Calu3 (cell line): ENCODE measurements at places on chromosomes 16 and 17. TPM values are rescaled to one million over a fixed set of nuclear protein-coding genes. Genes with fewer than 3 reads are reported as not detected.

DNA sequence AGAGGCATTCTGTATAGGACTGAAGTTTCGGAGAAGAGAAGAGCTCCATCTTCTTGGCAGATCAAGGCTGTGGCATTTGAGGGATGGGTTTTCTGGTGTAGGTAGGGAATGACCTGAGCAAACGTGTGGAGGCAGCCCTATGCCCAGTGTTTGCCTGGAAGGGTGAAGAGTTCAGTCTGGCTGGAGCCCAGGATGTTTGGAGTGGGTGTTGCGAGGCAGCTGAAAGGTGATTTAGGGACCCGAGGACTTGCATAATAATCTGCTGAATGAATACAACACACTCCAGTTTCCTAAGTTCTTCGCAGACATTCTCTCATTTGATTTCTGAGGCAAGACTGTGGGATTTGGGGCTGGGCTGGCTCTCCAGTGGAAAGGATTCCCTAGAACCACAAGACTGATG is 186.2 kb downstream of the CYLD start:
- peaks cover 25% of the 10 kb centered on the region for H3K4me1 ChIP-seq
- no peak overlapping the region for H3K4me3 ChIP-seq
- no peak overlapping the region for H3K27ac ChIP-seq

- H3K4me3 ChIP-seq, result no peak overlapping the region
- H3K27me3 ChIP-seq, result peaks cover 33% of the 10 kb centered on the region
Measured at GRCh38 chr16:54690710-54691109, 240.0 kb upstream of the IRX5 start.

- no peak for DNase-seq
- no peak overlapping the region for H3K4me3 ChIP-seq
- H3K4me1 ChIP-seq, result no peaks in the 10 kb centered on the region
- H3K36me3 ChIP-seq, result no peaks in the 10 kb centered on the region
- no peak overlapping the region for H3K27ac ChIP-seq
Measured at GRCh38 chr17:43591779-43592562, 45.8 kb upstream of the ETV4 start.

DNA sequence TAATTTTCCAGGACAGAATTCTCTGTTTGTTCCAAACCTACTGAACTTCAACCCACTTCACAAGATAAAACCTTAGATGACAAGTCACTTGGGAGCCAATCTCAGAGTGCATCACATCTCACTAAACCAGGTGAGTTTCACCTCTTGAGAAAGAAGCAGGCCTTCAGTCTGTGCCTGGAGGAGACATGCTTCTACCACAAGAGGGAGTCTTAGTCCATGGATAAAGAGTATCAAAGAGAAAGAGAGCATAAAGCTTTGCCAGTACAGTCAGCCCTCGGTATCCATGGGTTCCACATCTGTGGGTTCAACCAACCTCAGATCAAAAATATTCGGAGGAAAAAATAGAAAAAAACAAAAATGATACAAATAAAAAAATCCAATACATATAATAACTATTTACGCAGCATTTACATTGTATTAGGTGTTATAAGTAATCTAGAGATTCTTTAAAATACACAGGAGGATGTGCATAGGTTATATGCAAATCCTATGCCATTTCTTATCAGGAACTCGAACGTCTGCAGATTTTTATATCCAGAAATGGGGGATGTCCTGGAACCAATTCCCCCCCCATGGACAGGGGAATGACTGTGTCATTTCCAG is 37.7 kb downstream of the DUSP14 start:
- no peak overlapping the region for H3K27ac ChIP-seq
- peak; percentile 74 for DNase-seq
- peaks cover 42% of the 10 kb centered on the region for H3K36me3 ChIP-seq

DNA sequence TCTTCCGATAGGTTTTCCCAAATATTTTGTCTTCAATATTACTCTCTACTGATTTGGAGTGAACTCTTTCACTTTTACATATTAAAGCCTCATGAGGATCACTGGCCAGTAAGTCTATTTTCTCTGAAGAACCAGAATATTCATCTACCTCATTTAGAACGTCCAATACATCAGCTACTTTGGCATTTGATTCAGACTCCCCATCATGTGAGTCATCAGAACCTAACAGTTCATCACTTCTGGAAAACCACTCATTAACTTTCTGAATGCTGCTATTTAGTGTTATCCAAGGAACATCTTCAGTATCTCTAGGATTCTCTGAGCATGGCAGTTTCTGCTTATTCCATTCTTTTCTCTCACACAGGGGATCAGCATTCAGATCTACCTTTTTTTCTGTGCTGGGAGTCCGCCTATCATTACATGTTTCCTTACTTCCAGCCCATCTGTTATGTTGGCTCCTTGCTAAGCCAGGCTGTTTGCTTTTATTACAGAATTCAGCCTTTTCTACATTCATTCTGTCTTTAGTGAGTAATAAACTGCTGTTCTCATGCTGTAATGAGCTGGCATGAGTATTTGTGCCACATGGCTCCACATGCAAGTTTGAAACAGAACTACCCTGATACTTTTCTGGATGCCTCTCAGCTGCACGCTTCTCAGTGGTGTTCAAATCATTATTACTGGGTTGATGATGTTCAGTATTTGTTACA is 30.9 kb downstream of the BRCA1 start:
- no peaks in the 10 kb centered on the region for H3K27me3 ChIP-seq
- H3K27ac ChIP-seq, result no peak overlapping the region
- peaks cover 23% of the 10 kb centered on the region for H3K36me3 ChIP-seq
- no peaks in the 10 kb centered on the region for H3K4me1 ChIP-seq
- DNase-seq, result no peak

DNA sequence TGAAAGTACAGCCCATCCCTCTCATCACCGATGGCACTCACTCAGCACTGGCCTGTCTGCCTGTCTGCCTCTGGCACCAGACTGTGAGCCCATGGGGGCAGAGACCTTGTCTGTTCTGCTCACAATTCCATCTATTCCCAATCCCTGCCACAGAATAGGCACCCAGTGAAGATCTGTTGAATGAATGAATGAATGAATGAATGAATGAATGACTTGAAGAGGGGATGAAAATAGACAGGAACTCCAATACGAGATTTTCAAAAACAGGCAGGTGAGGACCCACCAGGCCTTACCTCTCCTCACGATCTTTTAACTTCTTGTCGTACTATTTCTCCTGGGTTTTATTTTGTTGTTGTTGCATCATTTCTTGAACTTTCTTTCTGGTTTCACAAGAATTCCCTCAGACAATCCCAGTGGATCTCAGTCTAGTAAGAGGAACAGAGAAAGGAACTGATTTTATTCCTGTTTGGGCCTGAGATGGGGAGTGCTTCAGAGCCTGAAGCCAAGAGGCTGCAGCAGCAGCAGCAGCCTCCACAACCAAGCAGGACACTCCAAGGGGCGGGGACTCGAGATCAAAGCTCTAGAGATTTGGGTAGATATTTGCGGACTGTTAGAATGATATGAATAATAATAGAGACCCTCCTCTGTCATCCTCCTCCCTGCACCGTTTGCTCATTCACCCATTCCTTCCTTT is 17.7 kb downstream of the KRT9 start:
- H3K27me3 ChIP-seq, result no peaks in the 10 kb centered on the region
- H3K36me3 ChIP-seq, result peaks cover 4% of the 10 kb centered on the region
- H3K27ac ChIP-seq, result no peak overlapping the region
- no peak overlapping the region for H3K4me3 ChIP-seq
- peaks cover 57% of the 10 kb centered on the region for H3K4me1 ChIP-seq
- DNase-seq, result no peak

- H3K27me3 ChIP-seq, result no peaks in the 10 kb centered on the region
- no peak overlapping the region for H3K4me3 ChIP-seq
- H3K36me3 ChIP-seq, result no peaks in the 10 kb centered on the region
- no peak for DNase-seq
- no peak overlapping the region for H3K27ac ChIP-seq
- no peaks in the 10 kb centered on the region for H3K4me1 ChIP-seq
Measured at GRCh38 chr17:70317421-70317820, 148.1 kb downstream of the KCNJ2 start.

DNA sequence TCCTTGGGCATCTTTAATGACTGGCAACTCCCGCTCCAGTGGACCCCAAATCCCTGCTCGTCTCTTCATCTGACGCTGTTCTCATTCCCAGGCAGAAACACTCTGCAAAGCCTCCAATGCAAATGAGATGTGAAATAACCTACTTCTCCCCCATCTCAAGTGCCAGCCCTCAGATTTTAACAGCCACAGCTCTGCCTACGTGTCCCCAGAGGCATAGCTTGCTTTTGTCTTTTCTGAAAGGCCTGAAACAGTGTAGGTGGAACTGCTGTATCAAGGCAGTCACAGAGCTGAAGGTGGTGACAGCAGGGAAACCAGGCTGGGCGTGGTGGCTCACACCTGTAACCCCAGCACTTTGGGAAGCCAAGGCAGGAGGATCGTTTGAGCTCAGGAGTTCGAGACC is 14.7 kb downstream of the RPH3AL start:
- no peaks in the 10 kb centered on the region for H3K27me3 ChIP-seq
- no peaks in the 10 kb centered on the region for H3K36me3 ChIP-seq
- no peak for DNase-seq
- no peaks in the 10 kb centered on the region for H3K4me1 ChIP-seq
- H3K4me3 ChIP-seq, result no peak overlapping the region

DNA sequence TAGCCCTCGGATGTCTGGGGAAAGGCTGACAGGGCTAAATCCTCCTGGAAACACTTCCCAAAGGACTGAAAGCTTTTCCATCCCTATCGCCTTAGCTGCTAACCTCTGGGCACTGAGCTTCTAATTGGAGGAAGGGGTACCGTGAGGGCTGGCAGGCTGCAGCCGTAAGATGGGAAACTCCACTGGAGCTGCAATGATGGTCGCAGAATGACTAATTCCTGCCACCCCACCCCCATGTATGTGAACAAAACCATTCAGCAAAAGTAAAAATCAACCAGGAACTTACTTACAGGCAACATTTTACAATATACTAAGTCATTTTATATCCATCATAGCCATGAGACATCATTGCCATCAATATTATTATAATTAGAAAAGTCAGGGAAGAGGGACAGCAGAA is 133.3 kb downstream of the ABCC12 start:
- H3K4me1 ChIP-seq, result no peaks in the 10 kb centered on the region
- no peak overlapping the region for H3K27ac ChIP-seq
- no peaks in the 10 kb centered on the region for H3K36me3 ChIP-seq
- H3K27me3 ChIP-seq, result peaks cover 51% of the 10 kb centered on the region

DNA sequence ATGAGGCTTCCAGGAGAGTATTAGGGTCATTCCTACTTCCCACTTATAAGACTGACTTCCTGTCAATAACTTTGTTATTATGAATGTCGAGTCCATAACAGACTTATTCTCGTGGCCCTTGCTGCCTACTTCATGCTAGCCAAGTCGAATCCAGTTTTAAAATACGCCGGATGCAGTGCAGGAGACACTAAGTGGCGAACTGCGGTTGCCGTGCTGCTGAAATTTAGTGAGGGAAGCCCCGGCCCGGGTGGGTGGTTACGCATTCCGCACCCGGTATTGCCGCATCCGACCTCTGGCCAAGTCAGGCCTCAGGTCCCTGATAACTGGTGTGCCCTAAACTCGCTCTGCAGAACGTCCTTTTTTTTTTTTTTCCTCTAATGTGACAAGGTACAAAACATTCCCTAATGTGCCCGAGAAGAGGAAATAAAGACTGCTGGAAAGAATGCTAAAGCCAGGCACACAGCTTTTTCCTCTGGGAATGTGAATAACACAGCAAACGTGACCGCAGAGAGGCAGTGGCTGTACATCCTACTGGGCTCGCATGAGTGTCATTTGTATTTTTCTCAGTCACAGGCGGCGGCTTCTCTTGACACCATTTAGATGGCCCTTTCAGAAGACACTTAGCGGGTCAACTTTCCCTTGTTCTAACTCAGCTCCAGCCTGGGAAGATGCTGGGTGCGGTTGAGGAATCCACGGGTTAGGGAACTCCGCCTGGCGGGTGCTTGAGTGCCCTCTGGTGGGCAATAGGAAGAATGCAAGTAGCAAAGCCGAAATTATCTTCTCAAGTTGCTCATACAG is 7.1 kb upstream of the AKTIP start:
- peak; percentile 65 for DNase-seq
- no peaks in the 10 kb centered on the region for H3K27me3 ChIP-seq
- H3K36me3 ChIP-seq, result no peaks in the 10 kb centered on the region

GRCh38 chr16:68396481-68396880 is 51.8 kb downstream of the SMPD3 start:
- peaks cover 4% of the 10 kb centered on the region for H3K36me3 ChIP-seq
- H3K27ac ChIP-seq, result peak overlapping the region; percentile 37
- H3K4me1 ChIP-seq, result peaks cover 8% of the 10 kb centered on the region
- no peak overlapping the region for H3K4me3 ChIP-seq

DNA sequence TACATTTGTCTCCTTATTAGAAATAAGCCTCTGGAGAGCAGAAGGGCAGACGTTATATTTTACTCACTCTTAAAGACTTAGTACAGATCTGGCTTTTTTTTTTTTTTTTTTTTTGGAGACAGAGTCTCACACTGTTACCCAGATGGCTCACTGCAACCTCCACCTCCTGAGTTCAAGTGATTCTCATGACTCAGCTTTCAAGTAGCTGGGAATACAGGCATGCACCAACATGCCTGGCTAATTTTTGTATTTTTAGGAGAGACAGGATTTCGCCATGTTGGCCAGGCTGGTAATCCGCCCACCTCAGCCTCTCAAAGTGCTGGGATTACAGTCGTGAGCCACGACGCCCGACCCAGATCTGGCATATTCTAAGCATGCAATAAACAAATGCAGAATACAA is 36.4 kb upstream of the TMEM97 start:
- H3K27ac ChIP-seq, result no peak overlapping the region
- no peaks in the 10 kb centered on the region for H3K4me1 ChIP-seq
- H3K27me3 ChIP-seq, result no peaks in the 10 kb centered on the region
- DNase-seq, result no peak
- no peaks in the 10 kb centered on the region for H3K36me3 ChIP-seq

- peaks cover 46% of the 10 kb centered on the region for H3K36me3 ChIP-seq
- no peak overlapping the region for H3K27ac ChIP-seq
- H3K4me3 ChIP-seq, result peak overlapping the region; percentile 89
Measured at GRCh38 chr16:75262104-75262799, 10.8 kb upstream of the BCAR1 start.

DNA sequence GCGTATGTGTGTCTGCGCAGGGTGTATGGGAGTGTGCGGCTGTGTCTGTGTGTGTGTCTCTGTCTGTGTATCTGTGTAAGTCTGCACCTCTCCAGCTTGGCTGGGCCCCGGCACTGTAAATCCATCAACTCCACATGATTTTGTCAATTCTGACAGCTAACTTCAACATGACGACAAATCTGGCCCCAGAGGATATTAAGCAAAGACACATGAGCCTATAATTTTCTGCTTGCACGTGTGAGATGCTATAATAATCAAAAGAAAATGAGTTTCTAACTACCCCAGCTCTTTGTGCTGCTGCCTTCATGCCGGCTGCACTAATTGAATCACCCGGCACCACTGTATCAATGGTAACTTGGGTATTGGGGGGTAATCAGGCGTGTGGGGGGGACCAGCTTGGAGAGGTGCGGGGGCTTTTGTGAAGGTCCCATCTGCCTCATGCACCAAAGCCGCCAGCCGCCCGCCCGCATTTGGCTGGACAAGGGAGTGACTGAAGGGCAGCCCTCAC is 57.6 kb upstream of the LHX1 start:
- H3K27me3 ChIP-seq, result peaks cover 61% of the 10 kb centered on the region
- DNase-seq, result no peak
- H3K4me1 ChIP-seq, result no peaks in the 10 kb centered on the region
- H3K36me3 ChIP-seq, result no peaks in the 10 kb centered on the region
- H3K27ac ChIP-seq, result no peak overlapping the region

The OR4D1 gene
- total RNA-seq, result not detected in 2 replicates

The LSM12 gene
- total RNA-seq, result 79.5 and 90.6 TPM in 2 replicates

The NACA2 gene
- total RNA-seq, result not detected in 2 replicates

The NDUFAF8 gene
- 53.3 and 54.1 TPM in 2 replicates for total RNA-seq

The GUCY2D gene
- not detected in 2 replicates for total RNA-seq

The ADAD2 gene
- not detected in 2 replicates for total RNA-seq

The COPZ2 gene
- 1.1 and 1.2 TPM in 2 replicates for total RNA-seq

The TNFSF13 gene
- total RNA-seq, result 19.7 and 25.7 TPM in 2 replicates
